Fibroblast of skin of back (primary cell): ENCODE measurements at places on chromosomes 11 and 22.

GRCh38 chr22:44393066-44393465, 80.3 kb upstream of the SHISAL1 start:
- no peak for DNase-seq

DNA sequence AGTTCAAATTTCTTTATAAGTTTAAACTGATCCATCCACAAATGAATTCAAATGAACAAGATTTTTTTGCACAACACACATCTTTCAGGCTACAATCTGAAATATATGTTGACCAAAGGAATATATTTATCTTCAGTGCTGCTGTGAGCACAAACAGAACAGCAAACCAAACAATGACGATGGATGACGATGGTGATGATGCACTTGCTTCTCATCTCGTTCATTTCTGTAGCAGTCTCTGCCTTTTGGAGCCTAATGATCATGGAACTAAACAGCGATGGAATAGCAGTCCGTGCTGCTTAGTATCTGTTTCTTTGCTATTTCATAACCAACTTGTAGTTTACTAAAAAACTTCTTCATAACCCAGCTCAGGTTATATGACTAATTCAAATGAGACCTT, 220.7 kb upstream of the BLID start:
- no peak for DNase-seq

GRCh38 chr22:24583221-24584165, 9.4 kb downstream of the LRRC75B start:
- peak; percentile 30 for DNase-seq

- DNase-seq, result peak; percentile 16
Measured at GRCh38 chr11:27020751-27021150, 19.9 kb upstream of the BBOX1 start.

DNA sequence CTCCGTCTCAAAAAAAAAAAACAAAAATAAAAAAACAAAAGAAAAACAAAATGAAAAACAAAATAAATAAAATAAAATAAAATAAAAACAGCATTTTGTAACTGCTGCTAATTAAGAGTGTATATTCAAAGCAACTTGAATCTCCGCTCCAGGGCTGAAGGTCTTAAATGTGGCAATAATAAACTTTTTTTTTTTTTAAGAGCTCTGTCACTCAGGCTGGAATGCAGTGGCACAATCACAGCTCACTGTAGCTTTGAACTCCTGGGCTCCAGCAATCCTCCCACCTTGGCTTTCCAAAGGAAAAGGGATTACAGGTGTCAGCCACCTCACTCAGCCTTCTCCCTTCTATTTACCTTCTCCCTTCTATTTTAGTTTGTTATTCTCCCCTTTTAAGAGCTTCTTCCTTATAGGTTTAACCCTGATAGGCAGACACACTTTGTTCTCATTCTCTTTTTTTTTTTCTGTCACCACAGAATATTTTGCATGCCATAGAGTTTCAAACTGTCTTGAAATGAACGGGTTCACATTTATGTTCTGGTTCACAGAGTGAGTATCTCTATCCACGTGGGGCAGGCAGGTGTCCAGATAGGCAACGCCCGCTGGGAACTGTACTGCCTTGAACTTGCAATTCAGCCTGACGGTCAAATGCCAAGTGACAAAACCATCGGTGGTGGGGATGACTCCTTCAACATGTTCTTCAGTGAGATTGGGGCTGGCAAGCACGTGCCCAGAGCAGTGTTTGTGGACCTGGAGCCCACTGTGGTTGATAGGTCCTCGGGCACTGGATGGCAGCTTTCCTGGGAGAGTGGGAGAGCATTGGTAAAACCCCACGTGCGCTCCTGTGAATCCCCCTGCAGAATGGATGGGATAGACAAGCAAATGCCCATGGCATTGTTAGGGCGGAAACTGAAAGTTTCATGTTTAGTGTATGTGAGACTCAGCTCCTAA, 19.4 kb downstream of the LRRC74B start:
- DNase-seq, result no peak

- no peak for DNase-seq
Measured at GRCh38 chr11:73428227-73428626, 52.0 kb downstream of the RELT start.

DNA sequence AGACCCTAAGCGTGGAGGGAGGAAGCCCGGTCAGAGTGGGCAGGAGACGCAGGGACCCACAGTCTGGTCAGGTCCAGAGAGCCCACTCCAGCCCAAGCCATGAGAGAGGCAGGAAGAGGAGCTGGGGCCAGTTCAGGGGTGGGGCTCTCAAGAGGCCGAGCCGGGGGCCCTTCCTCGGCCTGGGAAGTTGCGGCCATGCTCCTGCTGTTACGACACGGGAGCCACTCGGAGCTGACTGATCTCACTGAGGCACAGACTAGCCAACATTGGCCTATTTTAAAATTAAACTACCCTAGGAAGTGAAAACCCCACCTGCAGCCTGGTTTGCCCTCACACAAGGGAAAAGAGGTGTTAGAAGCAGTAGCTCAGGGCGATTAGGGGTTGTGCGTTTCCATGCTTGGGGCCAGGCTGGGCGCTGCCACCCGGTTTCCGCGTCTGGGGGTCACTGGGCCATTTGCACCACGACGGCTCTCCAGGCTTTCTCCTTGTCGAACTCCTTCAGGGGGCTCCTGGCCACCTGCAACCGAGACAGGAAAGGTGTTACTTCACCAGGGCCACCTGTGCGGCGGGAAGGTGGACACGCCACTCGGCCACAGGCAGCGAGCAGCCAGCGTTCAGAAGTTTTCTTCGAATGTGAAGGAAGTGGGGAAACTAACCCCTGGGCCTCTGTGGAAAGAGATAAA, 3.2 kb upstream of the TTLL8 start:
- no peak for DNase-seq

GRCh38 chr11:125163431-125164063, 1.0 kb upstream of the PKNOX2 start:
- no peak for DNase-seq

DNA sequence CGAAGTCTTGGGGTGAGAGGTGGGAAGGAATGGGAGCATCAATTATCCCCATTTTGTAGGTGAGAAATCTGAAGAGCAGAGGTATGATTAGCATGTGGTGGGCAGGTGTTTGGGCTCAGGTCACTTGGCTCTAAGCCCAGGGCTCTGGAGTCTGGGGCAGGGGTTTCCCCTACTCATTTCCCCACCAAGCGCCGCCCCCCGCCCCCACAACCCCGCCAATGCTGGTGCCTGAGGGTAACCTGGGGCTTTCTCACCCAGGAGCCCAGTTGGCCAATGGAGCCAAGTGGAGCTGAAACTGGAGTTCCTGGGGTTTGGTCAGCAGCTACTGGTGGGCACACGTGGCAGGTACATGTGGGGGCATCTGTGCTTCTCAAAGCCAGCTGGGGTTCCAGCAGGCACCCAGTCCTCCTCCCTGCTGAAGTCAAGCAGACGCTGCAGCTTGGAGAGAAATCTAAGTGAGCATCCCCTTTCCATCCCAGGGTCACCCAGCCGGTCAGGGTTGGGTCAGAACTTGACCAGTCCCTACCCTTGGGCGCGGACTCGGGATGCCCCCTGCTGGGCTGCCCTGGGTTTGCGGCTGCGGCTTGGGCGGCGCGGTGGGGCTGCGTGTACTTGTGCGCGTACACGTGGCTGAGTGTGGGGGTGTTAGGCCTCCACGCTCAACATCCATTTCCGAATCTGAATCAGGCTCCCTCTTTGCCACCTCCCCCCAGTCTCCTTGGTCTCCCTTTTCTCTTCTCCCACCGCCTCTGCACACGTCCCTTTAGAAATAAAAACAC, 1.7 kb upstream of the CHRM1 start:
- no peak for DNase-seq

- DNase-seq, result no peak
Measured at GRCh38 chr11:57547854-57548377, 10.5 kb downstream of the SMTNL1 start.

GRCh38 chr11:5536482-5536881, 11.9 kb downstream of the OR52H1 start:
- no peak for DNase-seq

GRCh38 chr11:31628111-31628510, 118.5 kb downstream of the ELP4 start:
- no peak for DNase-seq

DNA sequence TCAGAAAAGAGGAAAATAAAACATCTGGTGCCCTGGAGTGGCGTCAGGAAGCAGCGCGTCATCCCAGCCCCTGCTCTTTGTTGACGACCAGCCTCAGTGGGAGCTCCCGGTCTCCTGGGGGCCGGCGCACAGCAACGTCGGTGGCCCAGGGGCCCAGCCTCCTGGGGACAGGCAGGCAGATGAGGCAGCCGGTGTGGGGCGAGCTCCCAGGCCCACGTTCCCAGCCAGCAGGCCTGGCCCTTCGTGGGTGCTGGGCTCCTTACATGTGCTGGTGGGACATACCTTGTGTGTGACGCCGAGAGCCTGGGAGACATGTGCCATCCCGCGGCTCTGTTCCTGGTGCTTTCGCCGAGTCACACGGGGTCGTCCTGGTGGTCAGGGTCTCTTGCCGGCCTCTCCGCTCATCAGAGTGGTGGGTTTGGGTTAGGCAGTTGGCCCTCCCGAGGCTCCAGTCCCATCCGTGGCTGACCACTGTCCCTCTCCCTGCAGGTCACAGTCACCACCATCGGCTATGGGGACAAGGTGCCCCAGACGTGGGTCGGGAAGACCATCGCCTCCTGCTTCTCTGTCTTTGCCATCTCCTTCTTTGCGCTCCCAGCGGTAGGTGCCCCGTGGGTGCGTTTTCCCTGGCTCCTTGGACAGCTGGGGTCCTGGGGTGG, 116.7 kb downstream of the KCNQ1OT1 start:
- DNase-seq, result no peak

- no peak for DNase-seq
Measured at GRCh38 chr11:12798609-12799011, 124.4 kb downstream of the TEAD1 start.

DNA sequence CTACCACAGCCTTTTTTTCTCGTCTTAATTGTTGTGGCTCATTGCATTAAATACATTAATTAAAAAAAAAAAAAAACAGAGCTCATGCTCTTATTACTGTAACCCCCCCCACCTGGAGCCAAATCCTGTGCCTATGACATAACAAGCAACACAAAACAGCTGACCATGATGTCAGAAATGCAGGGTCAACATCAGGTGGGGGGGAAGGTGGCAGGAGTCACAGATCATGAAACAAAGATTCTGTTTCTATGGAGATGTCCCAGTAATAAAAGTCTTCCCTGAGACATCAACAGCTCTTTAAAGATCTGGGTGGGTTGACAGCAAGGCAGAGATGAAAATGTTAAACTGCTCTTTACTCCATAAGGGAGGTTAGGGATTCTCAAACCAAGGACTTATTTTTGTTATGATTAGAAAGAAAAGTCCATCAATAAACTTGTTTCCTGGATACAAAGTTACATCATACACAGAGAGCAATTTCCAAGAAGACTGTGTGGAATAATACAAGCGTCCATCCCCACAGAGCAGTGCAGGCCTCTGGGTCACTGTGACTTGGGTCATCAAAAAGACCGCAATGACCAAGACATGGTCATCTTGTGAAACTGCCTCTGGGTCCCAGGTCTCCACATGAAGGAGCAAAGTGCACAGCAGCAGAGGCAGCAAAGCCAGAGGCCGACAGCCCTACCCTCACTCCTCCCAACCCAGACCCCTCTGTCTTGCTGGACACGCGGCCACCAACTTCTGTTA, 42.7 kb upstream of the CYP2D6 start:
- no peak for DNase-seq

- DNase-seq, result no peak
Measured at GRCh38 chr11:120357620-120358019, 21.4 kb downstream of the ARHGEF12 start.

DNA sequence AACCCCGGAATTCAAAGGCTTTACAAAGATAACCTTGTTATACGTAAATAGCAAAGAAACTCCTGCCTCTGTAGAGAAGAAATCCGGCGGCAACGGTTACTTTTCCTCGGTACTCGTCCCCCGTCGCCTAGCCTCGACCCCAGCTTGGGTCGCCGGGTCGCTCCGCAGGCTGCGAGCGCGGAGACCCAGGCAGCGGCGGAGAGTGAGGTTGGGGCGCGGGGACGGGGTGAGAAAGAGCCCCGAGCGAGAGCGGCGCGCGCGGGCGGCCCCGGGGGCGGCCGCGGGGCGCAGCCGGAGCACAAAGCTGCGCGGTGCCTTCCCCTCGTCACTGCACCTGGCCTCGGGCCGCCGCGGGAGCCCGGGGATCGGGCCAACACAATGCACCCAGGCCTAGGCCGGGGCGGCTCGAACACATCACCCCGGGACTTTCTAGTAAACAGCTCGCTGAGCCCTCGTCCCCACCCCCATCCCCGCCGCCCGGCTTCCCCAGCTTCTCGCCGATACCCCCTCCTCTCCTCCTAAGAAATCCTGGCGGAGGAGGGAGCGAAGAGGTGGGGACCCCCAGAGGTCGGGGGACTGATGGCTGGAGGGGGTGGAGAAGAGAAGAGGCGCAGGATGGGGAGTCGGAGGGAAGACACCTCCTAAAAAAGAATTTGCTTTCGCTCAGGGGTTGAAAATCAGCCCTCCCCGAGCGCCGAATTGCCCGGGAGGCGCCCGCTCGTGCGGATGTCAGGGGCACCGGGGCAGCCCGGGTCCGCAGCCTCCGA, 845 bp downstream of the MPPED2 start:
- DNase-seq, result no peak

DNA sequence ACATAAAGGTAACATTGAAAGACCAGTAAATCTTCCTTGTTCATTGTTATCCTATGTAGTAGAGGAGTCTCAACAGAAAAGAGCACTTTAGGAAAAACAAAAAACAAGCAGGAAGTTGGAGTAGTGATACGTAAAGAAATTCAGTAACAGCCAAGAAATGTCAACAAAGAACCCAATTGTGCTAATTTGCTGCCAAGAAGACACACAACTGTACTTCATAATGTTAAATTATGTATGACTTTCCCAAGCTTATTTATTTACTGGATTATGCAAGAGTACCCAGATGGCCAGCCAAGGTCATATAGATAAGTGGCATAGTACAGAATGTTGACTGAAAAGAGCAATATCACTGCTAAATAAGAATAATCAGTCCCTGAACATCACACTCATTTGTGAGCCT, 264.7 kb upstream of the CCDC179 start:
- no peak for DNase-seq

GRCh38 chr11:115282923-115283322, 221.3 kb downstream of the CADM1 start:
- no peak for DNase-seq

- no peak for DNase-seq
Measured at GRCh38 chr22:24426851-24427499, 424 bp upstream of the ADORA2A start.

DNA sequence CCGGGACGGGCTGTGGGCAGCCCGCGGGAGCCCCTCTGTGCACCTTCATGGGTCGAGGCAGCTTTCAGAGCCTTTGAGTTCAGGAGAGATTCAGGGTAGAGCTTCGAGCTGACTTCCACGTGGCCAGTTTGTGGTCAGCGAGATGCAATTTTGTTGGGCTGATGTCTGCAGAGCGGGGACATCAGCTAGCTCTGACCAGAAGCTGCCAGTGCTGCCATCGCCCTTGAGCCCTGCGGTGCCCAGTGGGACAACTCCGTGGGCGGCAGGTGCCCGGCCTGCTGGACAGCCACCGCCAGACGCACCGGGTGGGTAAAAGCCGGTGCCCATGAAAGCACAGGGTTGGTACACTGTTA, 719 bp downstream of the TALDO1 start:
- DNase-seq, result no peak

- peak; percentile 47 for DNase-seq
Measured at GRCh38 chr11:70420008-70420464, 21.7 kb downstream of the CTTN start.

GRCh38 chr11:110777775-110778174, 65.5 kb upstream of the ARHGAP20 start:
- DNase-seq, result peak; percentile 56
